ENCODE measurements at places on chromosomes 7 and 10.

GRCh38 chr10:110458266-110458920 lies 39.3 kb upstream of the DUSP5 start:
- DNase-seq: peak; percentile 39

GRCh38 chr7:107846324-107846723 lies 43.3 kb upstream of the SLC26A3 start:
- no peak for DNase-seq

DNA sequence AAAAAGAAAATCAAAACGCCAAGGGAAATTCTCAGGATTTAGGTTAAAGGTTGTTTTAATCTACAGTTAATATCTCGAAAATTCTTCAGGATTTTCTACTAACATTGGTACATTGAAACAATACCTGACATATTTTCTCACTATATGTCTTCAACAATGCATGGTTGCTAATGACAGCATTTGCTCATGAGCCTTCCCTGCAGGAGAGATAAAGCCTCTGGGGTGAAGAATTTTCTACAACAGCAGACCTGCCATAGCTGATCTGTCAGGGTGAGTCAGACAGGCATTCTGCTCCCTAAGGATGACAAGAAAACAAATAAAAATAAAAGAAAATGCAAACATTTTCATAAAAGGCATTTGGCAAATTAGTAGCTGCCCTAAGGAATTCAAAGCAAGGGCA lies 11.7 kb upstream of the GPR37 start:
- DNase-seq: no peak

DNA sequence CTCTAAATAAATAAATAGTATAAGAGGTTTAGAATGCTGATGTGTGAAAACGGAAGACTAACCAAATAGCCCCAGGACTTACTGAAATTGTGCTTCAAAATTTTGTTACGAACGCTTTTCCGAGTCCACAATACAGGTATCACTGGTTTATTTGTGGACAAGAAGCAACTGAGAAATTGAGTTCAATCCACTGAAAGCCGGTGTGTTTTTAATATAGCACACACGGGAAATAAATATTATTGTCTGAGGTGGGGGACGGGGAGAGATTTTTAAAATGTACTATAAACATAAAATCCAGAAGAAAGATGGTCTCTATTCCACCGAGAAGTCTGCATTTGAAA lies 598 bp downstream of the SLC16A12 start:
- DNase-seq: no peak

- no peak for DNase-seq
Observed at GRCh38 chr10:7337431-7338171, 73.2 kb downstream of the SFMBT2 start.

- DNase-seq: no peak
Observed at GRCh38 chr7:17144322-17144721, 154.1 kb upstream of the AHR start.

DNA sequence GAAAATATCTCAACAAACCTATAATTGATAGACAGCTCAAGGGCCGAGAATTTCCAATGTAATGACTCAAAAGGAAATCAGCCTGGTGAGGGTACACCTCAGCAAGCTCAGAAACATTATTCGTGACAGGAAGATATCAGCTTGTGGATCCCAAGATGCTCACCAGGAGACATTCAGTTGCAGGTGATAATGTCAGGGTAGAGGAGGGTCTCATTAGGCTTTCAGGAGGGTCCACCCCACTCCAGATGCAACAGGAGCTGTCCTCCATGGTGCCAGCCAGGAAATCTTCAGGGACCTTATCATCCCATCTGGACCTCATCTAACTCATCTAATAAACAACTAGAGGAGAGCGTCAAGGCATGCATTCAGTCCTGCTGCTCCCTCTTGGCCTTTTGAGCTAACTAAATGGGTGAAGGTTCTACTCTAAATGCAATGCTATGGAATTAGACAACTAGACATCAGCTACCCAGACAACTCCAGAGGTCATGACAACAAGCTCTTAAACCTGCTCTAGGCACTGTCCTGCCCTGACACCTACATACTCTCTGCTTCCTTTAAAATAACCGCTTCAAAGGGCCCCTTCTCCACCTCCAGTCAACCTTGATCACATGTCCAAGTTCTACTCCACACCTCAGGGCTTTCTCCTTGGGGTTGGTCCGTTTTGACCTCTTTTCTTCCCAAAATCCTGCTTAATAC lies 4.3 kb upstream of the GIMAP5 start:
- peak; percentile 22 for DNase-seq

DNA sequence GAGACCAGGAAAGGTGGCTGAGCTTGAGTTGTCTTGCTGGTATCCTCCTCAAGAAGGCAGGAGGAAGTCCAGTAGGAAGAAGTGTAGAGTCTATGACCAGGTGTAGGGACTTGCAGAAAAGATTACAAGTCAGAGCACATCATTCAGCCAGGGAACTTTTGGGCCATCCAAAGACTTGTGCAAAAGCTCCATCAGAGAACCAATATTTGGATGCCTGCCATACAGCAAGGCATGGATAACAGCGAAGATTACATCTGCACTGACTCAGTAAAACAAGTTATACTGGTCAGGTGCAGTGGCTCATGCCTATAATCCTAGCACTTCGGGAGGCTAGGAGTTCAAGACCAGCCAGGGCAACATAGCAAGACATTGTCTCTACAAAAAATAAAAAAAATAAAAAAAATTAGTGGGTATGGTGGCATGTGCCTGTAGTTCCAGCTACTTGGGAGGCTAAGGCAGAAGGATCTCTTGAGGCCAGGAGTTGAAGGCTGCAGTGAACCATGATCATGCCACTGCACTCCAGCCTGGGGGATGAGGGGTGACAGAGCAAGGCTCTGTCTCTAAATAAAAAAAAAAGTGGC lies 13.2 kb upstream of the NMT2 start:
- no peak for DNase-seq

GRCh38 chr10:62647375-62648092 lies 157.0 kb upstream of the ADO start:
- no peak for DNase-seq

DNA sequence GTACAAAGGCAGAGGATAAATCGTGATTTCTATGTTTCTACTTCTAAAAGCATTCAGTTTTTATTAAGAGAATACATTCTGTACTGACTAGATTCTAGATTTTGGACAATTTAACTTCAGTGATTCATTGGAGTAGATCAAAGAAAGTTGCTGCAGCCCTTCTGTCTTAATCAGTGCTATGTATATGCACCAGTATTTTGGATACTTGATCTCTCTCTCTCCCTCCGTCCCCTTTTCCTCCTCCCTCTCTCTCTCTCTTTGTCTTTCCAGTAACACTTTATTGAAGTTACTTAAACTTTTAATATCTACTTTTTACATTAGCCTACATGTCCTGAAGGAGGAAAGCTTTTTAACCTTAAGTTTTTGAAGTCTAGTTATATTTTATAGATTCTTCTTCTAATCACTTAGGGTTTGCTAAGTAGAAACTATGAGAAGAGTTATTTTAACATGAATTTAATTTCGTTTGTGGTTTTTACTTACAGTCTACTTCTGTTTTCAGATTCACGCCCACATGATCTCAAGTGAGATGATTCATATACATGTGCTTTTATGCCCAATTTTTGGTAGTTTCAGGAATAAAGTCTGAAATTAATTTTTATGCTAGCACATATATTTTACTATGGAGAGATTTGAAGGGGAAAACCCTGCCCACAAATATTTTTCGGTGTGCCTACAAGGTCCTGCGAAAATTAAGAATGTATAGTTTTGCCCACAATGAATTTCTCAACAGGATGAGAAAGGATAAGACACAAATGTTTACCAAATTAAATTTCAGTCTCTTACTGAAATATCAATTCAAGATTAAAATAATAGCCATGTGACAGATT lies 9.1 kb downstream of the MDFIC start:
- DNase-seq: no peak

DNA sequence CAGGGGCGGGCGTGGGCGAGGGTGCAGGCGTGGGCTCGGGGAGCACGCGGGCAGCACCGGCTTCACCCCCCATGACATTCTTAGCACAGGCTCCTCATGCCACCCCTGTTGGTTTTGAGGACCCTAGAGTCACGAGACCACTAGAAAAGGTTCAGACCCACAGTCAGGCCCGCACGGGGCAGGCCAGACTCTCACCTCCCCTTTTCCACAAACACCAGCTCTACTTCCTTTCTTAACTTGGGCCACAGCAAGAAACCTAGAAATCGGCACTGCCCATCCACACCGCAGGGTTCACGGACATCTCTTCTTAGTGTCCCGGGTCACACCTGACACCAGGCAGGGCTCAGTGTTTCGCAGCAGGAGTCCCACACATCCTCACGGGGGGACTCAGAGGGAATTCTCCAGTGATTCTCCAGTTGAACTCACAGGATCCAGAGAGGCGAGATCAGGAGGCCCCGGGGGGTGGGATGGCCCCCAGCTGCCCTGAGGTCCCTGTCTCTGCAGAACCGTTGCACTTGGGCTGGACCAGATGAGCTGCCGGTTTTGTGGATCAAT lies 52.0 kb downstream of the JAKMIP3 start:
- DNase-seq: no peak

GRCh38 chr10:124366825-124367224 lies 51.9 kb downstream of the OAT start:
- no peak for DNase-seq

- DNase-seq: no peak
Observed at GRCh38 chr7:18835001-18835690, 282.3 kb downstream of the TWIST1 start.

- peak; percentile 52 for DNase-seq
Observed at GRCh38 chr7:98855610-98856422, 14.0 kb downstream of the TMEM130 start.

DNA sequence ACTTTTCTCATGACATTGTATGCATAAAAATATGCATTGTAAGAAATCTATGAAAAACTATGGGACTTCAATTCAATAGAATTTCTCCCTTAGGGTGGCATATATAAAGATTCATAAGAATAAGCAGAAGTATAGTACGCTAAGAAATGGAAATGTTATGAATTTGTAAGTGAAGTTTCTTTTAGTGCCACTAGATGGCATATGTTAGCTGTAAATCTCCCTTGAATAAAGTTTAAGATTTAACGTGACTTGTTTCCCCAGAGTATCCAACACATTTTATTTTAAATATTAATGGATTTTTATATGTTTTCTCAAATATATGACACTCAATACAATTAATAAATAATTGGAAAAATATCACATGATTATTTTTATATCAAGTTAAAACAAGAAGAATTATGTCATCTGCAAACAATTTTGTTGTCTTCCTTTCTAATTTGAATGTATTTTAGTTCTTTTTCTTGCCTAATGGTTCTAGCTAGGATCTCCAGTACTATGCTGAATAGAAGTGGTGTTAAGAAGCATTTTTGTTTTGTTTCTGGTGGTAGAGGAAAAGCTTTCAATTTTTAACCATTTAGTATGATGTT lies 287.2 kb downstream of the HGF start:
- no peak for DNase-seq

- no peak for DNase-seq
Observed at GRCh38 chr10:89679986-89680385, 21.4 kb upstream of the KIF20B start.

DNA sequence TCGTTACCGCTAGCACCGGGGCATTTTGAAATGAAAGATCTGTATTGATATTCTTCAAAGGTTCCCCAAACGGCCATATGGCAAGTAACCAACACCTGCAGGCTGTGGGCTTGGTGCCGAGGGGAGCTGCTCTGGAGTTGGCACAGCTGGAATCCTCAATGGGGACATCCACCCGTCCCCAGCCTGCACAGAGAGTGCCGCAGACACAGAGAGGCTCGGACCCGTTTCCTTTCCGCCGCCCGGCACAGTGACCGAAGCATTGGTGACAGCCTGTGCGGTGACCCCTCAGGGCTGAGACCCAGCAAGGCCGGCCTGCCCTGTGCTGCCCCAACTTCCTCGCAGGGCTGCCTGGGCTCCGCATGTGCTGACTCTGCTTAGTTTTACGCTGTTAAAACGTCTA lies 4.5 kb downstream of the CFAP46 start:
- DNase-seq: no peak

DNA sequence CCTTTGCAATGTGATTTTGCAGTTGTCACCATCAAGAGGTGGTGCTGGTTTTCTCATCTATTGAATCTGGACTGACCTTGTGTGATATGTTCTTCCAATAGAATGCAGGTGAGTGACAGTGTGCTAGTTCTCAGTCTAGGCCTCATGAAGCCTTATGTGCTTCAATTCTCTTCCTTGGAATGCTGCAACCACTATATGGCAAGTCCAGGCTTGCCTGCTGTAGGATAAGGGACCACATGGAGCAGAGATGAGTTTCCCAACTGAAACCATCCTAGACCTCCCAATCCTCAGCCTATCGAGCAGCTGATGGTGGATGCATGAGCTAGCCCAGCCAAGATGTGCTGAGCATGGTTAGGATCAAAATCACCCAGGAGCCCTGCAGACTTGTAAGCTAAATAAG lies 32.6 kb upstream of the ARHGAP21 start:
- DNase-seq: no peak

- DNase-seq: no peak
Observed at GRCh38 chr10:14531974-14532373, 201.2 kb upstream of the FRMD4A start.

DNA sequence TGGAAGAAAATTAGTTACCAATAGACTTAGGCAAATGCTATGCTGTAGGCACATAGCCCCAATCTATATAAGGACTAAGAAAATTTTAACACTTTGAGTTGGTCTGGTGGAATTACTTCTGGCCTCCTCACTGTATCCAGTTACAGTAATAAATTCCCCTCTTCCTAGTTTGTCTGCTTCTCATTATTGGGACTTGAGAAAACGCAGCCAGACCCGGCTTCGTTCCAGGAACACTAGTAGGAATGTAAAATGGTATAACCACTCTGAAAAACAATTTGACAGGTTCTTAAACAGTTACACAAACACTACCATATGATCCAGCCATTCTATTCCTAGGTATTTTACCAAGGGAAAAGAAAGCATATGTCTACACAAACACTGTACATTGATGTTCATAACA lies 150.2 kb downstream of the VPS50 start:
- DNase-seq: no peak

DNA sequence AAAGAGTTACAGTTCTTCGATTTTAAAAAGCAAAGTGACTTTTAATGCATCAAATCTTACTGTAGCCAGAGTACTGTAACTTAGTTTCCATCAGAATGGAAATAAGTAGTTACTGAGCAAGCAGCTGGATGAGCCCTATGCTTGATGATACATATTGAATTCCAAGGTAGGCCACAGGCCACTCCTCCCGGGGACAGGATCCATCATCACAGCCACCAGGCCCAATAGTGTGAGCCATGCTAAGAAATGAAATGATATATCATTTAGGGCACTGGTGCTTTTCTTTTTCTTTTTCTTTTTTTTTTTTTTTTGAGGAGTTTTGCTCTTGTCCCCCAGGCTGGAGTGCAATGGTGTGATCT lies 42.9 kb upstream of the TOMM7 start:
- peak; percentile 2 for DNase-seq

DNA sequence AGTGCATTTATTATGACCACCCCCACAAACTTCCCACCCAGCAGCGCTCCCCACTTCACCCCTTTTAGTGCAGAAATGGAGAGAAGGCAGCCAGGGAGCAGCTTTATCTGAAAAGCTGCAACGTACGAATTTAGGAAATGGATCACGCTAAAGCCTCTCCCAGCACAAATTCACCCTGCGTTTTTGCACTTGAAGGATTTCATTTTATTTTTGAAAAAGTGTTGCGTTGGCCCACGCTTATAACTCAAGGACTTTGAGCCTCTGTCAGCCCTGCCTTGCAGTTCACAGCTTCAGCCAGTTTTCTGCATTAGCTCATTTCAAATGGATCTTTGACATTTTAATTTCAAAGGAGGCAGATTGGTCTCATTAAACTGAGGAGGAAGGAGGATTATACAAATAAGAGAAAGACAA lies 556.1 kb downstream of the KCNMA1 start:
- no peak for DNase-seq

GRCh38 chr10:113993489-113993991 lies 50.1 kb upstream of the ADRB1 start:
- no peak for DNase-seq
